Colonic mucosa (tissue), 4 donors: ENCODE measurements at places on chromosomes 11 and 22.

DNA sequence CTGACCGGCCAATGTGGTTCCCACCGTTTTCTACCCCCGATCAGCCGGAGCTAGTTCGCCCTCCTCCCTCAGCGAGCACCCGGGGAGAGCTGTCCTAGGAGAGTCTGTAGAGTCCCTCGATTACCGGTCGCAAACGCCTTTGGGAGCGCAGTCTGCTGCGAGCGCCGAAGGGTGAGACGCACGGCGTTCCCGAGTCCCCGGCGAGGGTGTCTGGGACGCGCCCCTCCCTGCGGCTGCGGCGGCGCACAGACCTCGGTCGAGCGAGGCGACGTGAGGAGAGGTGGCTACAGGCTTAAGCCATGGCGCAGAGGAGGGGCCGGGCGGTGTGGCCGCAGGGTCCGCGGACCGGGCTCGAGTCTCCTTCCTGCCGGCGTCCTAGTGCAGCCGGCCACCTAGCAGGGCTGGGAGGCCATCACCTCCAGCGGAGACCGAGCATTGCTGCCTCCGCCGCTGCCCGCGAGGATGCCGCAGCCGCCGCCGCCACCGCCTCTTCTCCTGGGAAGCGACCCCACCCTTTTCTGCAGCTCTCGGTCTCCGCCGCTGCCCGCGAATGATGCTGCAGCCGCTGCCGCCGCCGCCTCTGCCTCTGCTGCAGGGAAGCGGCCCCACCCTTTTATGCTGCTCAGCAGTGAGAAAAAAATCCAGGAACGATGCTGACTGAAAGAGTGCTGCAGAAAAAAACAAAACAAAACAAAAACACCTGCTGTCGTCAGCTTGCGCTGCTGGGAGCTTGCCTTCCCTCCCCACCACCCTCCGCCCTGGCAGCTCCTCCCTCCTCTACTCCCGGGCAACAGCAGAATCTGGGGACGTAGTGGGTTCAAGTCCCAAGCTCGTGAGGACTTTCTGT, at the start of gene MAP6:
TSS of gene MAP6 (minus strand) at position 588 of the 847 bp plus-strand sequence. CDS start 669 bp downstream, outside the sequence.
- peak; percentile 26 for DNase-seq

GRCh38 chr22:33922349-33922681, 2.0 kb upstream of the LARGE1 start:
- DNase-seq = peak; percentile 53

DNA sequence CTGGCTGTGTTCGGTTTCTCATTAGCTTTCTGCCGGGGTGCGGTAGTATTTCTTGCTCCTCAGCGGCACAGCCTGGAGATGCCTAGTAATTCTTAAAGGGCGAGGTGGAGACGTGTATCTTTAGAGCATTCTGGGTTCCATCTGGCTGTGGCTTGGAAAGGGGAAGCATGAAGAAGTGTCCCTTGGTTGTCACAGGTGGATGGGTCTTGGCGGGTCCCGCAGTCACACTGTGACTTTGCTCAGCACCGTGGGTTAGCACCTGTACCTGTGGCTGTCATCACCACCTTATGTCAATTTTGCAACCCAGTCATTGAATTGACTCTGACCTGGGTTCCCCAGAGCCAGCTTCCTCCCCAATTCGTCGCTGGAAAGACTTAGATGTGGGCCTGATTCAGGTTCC, 57.6 kb downstream of the MIAT start:
- no peak for DNase-seq

- no peak for DNase-seq
Measured at GRCh38 chr11:5197536-5197935, 2.9 kb downstream of the OR51V1 start.

- DNase-seq = no peak
Measured at GRCh38 chr11:83019888-83020579, 51.7 kb downstream of the RAB30 start.

DNA sequence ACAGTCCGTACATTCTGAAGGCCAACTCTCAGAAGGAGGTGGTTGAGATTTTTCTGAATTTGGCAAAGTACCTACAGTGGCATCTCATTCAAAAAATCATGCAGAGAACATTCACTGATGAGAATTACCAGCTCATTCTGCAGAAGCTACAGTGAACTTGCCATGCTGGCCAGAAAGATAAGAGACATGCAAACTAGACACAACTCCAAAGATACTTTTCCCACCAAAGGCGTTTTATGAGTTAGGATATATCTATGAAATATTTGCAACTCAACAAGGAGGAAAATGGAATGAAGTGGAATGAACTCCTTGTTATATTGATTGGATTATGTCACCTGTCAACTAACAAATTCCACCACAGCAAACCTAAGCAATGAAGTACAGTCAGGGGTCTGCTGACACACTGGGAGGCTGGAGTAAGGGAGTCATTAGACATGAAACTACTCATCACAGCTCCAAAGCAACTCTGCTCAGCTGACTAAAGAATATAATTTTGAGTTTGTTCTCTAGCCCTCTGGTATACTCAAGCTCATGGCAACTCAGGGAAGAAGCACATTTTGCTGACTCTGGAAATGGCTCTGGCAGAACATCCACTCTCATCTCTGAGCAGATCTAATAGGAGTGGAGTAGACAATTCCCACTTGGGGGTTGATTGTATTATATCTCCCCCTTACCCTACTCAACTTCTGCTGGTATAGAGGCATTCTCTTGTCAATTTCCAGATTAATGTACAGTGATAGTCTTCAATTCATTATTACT, 22.9 kb downstream of the MAML2 start:
- DNase-seq = no peak

- DNase-seq = peak; percentile 34
Measured at GRCh38 chr22:43867839-43868635, 5.7 kb upstream of the SULT4A1 start.

- peak; percentile 22 for DNase-seq
Measured at GRCh38 chr11:82701847-82702520, 31.7 kb downstream of the FAM181B start.

GRCh38 chr11:74390697-74391096, 7.5 kb downstream of the PGM2L1 start:
- DNase-seq = no peak

GRCh38 chr11:113147249-113147648, 167.1 kb upstream of the TTC12 start:
- no peak for DNase-seq

GRCh38 chr11:16512198-16512898, 156.0 kb upstream of the SOX6 start:
- DNase-seq = no peak
